Umbilical cord (tissue), 2 donors: ENCODE measurements at places on chromosomes 4 and X. TPM values are rescaled to one million over a fixed set of nuclear protein-coding genes. Genes with fewer than 3 reads are reported as not detected.

DNA sequence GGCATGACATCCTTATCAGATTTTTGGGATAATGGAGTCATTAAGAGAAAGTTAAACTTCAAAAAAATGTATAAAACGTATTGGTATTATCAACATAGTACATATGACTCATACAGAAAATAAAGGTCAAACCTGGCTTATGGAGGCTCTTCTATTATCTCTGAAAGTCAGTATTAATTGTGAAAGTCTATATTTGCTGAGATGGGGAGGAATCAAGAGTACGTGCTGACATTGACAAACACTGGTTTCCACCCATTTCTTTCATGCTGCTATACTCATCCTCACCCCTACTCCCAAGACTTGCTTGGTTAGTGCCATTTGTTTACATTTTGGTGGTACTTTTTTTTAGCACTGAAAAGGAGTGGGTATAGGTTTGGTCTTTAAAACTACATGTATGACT, 30.8 kb upstream of the PLA2G12A start:
- peak; percentile 15 for DNase-seq

GRCh38 chr4:185520119-185520518, 15.2 kb downstream of the PDLIM3 start:
- peak; percentile 38 for DNase-seq

GRCh38 chr4:95867919-95868318, 28.0 kb downstream of the PDHA2 start:
- DNase-seq = no peak

DNA sequence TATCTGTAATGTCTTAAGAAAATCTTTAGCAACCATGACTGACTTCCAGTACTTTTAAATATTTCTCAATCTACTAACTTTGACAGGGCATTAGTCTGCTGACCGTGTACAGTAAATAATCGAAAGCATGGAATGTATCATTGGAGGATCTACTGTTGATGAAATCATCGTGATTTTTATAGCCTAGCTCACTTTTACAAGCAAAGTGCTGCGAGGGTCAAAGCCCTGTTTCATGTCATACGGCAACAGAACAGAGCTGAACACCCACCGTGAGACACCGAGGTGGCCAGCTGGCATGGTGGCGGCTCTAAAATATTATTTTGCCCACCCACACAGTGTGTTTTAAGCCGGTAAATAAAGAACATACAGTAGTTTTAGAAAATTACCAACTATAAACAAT, 679.3 kb downstream of the FAT4 start:
- peak; percentile 35 for DNase-seq

GRCh38 chr4:120881351-120881750, 41.2 kb downstream of the PRDM5 start:
- no peak for DNase-seq

DNA sequence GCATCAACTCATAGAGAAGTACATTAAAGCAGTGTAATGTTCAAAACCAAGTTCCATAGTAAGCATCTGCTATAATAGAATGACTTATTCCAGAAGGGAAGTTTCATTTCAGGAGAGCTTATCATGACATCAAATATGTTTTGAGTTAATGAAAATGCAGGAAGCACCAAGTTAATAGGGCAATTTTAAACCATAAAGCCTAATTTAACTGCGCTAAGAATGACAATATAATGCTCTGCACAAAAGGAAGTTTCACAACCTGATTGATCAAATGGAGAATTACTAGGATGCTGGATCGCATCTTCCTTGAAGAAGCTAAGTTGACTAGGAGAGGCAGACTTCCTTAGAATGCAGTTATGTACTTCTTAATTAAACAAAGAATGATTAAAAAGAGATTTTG, 416.9 kb upstream of the MAGEB2 start:
- no peak for DNase-seq

- no peak for DNase-seq
Observed at GRCh38 chrX:16061296-16061695, 62.1 kb upstream of the GRPR start.

DNA sequence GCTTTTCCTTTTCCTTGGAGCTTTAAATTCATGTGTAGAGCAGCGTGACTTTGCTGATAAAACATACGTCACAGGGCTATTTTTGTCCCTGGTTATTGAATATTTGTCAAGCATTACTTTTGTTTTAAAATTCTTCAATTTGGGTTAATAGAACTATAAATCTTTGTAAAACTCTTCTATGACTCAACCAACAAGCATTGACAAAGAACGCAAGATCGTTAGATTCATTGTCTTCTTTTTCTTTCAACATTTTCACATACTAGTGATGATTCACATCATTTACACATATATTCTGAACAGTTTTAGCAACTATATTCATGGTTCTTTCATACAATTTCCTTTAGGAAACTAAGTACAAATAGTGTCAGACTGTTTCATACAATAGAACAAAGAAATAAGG, 72.0 kb upstream of the GPM6A start:
- no peak for DNase-seq

GRCh38 chr4:109164011-109164410, 138.4 kb downstream of the COL25A1 start:
- peak; percentile 57 for DNase-seq

The DLG3 gene
- 19.5 TPM for total RNA-seq

The SPATA4 gene
- total RNA-seq = 0.72 TPM

The NUP62CL gene
- total RNA-seq = 2.9 TPM

The ADH1C gene
- 5.3 TPM for total RNA-seq
